ENCODE measurements at places on chromosomes 13 and 19.

DNA sequence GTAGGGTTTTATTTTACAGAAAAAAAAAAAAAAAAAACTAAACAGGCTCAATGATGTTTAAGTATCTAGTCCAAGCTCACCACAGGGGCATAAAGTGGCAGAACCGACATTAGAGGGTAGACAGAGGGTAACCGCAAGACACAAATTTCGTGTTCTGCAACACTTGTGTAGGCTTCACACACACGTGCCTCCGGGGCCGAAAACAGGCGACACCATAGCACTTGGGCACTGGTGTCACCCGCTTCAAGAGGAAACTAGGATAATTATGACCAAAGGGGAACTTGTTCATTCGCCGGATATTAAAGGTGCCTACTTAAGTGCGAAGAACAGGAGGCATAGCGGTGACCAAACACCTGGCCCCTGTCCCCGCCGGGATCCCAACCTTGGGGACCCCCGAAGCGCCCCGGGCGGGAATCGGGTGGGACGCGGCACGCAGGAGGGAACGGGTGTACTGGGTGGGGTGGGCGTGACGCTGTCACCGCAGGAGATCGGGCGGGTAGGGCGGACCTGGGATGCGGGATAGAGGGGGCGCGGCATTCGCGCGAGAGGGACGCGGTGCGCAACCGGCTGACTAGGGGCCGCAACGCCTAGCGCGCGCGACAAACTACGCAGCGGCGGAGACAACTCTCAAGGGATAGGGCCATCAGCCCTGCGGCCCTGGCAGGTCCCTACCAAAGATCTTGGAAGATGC is 558 bp downstream of the MZT1 start:
- no peak for DNase-seq

DNA sequence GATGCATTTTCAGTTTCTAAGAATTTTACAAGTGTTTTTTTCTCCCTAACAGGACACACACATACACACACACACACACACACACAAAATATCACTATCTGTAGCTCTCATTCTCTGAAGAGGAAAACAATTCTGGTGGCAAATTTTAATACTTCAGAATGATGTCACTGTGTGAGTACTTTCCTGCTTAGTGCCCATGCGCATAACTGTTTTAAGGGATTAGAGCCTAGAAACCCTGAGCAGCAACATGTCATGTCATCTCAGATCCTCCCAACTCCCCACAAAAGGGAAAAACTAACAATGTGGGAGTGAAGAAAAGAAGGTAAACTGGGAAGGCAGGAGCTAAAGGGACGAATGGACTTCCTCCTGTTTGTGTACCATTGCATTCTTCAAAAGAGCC is 401.2 kb downstream of the SPRY2 start:
- no peak for DNase-seq

DNA sequence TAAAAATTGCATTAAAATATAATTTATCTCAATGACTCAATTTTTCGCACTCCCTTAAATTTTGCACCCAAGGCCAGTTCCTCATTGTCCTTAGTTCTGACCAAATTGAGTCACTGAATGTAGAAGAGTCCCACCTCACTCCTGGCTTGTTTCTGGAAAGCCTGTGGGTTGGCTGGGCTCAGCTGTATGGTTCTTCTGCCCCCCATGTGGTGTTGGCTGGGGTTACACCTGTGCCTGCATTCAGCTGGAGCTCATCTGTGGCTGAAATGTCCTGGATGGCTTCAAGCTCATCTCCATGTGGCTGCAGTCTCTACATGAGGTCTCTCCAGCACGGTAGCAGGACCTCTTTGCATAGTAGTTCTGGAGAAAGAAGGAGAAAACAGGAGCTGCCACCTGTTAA is 7.2 kb upstream of the IRGC start:
- DNase-seq, result no peak

DNA sequence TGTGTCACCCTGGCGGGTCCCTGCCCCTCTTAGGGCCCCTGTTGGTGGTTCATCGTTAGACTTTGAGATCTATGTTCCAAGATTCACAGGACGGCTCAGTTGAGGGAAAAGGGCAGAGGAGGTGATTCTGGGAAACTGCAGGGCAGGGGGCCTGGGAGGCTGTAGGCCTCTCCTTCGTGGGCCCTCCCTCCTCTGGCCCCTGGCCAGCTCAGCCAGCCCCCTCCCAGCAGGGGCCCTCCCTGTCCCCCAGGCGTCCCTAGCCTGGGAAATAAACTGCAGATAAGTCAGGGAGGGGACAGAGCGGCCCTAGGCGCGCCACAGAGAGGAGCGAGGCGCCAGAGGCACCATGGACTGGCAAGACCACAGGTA is 6.5 kb downstream of the HIF3A start:
- DNase-seq, result no peak

DNA sequence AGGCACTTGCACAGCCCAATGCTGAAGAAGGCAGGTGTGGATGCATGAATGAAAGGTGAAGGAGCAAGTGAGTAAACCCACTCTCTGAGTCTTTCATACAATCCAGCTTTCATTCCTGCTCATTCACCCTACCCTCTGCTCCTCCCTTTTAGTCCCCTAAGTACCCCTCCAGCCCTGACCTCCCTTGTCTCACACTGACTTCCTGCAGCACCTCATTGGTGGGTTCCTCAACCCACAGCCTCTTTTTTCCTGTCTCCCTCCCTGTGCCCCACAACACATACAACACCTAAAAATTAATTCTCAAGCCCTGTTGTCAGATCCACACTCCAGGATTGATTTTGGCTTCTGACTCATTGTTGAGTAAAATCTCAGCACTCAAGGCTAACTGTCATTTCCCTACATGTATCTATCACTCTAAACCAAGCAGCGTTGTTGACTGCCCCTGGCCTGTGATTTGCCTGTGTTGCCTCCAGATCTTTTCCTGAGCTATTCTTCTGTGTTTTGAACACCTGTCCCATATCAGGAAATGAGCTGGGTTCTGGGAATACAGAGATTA is 177.3 kb upstream of the SERP2 start:
- DNase-seq, result no peak

- DNase-seq, result peak; percentile 46
Observed at GRCh38 chr13:113034451-113035212, 65.6 kb downstream of the MCF2L start.

GRCh38 chr19:30671622-30672051 is 299.5 kb downstream of the ZNF536 start:
- no peak for DNase-seq

- no peak for DNase-seq
Observed at GRCh38 chr19:33278403-33279269, 23.7 kb downstream of the CEBPA start.

DNA sequence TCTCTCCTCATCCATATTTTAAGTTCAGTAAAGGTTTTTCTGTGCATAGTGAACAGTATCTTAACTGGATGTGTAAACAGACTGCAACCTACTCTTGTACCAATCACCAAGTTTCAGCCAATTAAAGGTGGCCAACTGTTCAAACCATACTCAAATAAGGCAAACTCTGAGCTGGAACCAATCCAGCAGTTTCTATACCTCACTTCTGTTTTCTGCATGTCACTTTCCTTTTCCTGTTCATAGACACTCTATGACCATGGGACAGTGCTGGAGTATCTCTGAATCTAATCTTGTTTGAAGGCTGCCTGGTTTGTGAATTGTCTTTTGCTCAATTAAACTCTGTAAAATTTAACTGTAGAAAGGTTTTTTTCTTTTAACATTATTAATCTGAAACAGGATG is 470.3 kb upstream of the SLITRK6 start:
- DNase-seq, result no peak

- DNase-seq, result no peak
Observed at GRCh38 chr13:75415694-75416093, 66.3 kb downstream of the TBC1D4 start.

All from C1 segment of cervical spinal cord (tissue), 14 donors.